Hematopoietic multipotent progenitor cell treated with erythropoietin and hydrocortisone succinate and interleukin-3 and kit ligand, for 15 days (in vitro differentiated cells): ENCODE measurements at places on chromosomes 6 and 20.
A peak's percentile ranks its signal among the peaks of the same experiment; 100 is the strongest.

DNA sequence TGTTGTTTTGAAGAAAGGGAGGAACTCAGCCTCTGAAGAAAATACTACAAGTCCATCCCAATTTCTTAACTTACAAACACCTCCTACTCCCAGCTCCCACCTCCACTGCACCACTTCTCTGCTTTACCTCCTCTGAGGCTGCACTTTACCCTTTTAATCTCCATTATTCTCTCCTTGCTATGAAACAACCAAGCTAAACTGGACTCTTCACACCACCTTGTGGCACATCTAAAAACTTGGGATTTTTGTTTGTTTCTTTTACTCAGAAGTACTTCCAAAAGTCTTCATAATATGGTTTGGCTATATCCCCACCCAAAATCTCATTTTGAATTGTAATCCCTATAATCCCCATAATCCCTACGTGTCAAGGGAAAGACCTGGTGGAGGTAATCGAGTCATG lies 142.2 kb downstream of the MOXD1 start:
- no peak for DNase-seq

DNA sequence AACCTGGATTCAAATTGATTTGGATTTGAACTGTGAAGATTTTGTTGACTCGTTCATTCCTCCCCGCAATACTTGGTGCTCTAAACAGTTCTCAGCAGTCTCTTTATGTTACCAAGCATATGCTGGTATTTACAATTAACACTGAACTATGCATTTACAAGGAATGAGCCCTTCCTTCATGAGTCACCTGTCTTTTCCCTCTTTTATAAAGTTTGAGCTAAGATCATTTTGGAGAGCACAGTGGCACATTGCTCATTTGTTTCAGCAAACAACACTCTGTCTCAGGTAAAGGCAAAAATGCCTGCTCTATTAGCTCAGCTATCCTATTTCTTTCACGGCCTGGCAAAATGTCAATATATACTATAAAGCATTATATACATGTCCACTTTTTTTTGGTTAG lies 285.4 kb downstream of the PHACTR1 start:
- no peak for DNase-seq

GRCh38 chr6:134170844-134171243 lies 118.4 kb upstream of the SLC2A12 start:
- no peak for DNase-seq

DNA sequence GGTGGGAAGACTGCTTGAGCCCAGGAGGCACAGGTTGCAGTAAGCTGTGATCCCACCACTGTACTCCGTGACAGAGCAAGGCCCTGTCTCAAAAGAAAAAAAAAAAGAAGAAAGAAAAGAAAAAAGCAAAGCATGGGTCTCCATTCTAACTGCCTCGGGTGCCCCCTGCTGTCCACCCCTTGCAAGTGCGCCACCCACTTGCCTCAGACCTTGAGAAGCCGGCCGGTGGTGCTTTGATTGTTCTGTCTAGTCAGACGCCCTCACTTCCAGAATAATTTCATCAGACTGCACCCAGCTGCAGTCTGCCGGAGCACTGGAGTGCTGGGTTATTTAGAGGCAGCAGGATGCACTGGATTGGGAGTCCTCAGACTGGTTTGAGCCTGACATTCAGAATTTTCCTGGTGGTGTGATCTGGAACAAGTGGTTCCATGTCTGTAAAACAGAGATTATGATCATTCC lies 17.6 kb upstream of the TM9SF4 start:
- DNase-seq = peak; percentile 62

DNA sequence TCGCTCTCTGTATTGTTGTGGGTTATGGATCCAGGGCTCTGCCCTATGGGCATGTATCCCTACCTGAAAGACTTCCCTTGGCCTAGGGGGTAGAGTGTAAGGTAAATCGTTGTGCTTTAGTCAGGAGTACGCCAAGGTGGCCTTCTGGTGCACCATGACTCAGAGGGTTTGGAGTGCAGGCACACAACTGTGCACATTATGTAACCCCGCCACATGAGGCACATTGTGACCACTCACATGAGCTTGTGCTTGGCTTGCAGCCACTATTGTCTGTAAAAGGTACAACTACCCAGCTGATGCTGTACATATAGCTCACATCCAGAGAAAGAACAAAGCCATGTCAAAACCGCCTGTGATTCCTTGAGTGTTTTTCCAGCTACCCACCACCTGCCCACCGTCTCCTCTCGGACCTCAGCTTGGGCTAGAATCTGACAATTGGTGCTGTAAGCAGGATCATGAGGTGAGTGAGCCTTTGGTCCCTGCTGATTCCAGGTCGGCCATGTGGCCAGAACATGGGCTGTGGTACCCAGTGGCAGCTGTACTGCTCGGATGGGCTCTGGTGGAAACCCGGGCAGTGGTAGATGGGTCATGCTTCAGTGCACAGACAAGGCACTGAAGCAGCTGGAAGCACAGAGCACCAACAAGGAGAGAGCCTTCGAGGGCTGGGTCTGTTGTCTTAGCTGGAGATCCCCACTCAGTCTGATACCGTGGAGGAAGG lies 33.8 kb downstream of the HDDC2 start:
- no peak for DNase-seq

DNA sequence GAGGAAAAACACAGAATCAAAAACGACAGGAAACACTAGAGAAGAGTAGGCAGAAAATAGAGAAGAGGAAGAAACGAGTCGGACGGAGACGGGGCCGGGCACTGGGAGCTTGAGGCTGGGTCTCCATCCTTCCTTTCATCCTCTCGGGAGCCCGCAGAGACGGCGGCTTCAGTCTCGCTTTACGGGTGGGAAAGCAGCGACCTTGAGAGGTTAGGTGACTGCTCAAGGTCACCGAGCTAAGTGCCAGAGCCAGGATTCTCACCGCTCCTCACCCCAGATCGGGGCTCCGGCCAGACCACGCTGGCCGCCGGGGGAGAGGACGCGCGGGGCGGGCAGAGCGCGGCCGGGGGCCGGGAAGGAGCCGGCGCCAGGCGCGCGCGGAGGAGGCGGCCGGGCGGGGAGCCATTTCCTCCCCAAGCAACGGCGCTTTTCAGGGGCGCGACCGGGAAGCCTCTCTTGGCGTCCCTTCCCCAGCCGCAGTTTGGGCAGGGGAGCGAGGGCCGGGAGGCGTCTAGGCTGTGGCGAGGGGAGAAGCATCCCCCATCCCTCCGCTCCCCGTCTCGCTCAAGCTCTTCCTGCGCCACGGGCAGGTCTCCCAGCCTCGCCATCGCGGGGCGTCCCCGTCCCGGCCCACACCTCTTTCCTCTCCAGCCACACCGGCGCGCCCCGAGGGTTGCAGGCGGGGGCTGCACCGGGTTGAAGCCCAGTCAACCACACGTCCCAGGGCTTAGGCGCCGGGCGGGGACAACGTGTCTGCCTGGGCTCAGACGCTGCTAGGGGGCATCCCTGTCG lies 24.1 kb upstream of the MAP3K7 start:
- DNase-seq = no peak

GRCh38 chr6:53735896-53736295 lies 58.9 kb upstream of the LRRC1 start:
- no peak for DNase-seq

GRCh38 chr6:166765234-166765541 lies 138.1 kb upstream of the RPS6KA2 start:
- DNase-seq = no peak

GRCh38 chr20:53028337-53029007 lies 56.3 kb downstream of the TSHZ2 start:
- DNase-seq = no peak

- no peak for DNase-seq
These were observed 19.2 kb downstream of the TREML4 start for GRCh38 chr6:41247288-41247865.

- DNase-seq = no peak
These were observed 12.4 kb downstream of the TFB1M start for GRCh38 chr6:155301867-155302266.

- DNase-seq = no peak
These were observed 127.8 kb downstream of the LRRC1 start for GRCh38 chr6:53922539-53922981.

- no peak for DNase-seq
These were observed 21.0 kb downstream of the JAG1 start for GRCh38 chr20:10652660-10653261.

- no peak for DNase-seq
These were observed 60.2 kb downstream of the GNAS-AS1 start for GRCh38 chr20:58790454-58790853.

DNA sequence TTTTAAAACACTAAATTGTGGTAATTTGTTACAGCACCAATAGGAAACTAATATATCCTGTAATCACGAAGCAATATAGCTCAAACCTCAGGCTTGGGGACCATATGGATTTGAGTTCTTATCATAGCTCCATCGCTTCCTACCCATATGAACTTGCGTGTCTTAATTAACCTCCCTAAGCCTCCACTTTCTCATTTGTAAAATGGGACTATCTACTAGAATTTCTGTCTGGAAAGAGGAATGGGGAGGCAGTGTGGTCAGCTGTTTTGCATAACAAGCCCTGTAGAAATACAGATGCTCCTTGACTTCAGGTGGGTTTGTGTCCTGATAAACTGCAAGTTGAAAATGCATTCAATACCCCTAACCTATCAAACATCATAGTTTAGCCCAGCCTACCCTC lies 17.1 kb downstream of the HLA-DOB start:
- DNase-seq = no peak

DNA sequence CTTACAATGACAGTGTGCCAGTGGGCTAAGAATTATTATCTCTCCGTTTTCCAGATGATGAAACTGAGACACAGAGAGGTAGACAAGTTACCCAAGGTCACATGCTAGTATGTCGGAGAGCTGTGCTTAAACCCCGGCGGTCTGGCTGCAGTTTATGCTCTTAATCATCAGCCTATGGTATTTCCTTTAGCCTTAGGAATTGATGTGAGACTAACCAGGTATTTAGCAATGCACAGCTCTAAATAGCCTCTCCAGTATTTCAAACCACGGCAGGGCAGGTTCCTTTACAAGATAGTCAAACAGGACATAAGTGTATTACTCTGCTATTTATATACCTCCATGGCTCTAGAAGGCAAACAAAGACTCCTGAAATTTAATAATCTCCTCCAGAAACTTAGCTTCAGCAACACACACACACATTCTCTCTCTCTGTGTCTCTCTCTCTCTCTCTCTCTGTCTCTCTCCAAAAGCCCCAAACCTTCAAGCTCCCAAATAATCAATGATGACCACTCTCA lies 142.0 kb upstream of the ZNF217 start:
- DNase-seq = no peak

DNA sequence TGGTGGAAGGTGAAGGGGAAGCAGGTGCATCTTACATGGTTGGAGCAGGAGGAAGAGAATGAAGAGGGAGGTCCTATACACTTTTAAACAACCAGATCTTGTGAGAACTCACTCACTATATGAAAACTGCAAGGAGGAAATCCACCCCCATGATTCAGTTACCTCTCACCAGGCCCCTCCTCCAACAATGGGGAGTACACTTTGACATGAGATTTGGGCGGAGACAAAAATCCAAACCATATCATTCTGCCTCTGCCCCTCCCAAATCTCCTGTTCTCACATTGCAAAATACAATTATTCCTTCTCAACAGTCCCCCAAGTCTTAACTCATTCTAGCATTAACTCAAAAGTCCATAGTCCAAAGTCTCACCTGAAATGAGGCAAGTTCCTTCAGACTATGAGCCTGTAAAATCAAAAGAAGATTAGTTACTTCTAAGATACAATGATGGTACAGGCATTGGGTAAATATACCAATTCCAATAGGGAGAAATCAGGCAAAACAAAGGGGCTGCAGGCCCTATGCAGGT lies 60.5 kb downstream of the EDN1 start:
- DNase-seq = no peak

DNA sequence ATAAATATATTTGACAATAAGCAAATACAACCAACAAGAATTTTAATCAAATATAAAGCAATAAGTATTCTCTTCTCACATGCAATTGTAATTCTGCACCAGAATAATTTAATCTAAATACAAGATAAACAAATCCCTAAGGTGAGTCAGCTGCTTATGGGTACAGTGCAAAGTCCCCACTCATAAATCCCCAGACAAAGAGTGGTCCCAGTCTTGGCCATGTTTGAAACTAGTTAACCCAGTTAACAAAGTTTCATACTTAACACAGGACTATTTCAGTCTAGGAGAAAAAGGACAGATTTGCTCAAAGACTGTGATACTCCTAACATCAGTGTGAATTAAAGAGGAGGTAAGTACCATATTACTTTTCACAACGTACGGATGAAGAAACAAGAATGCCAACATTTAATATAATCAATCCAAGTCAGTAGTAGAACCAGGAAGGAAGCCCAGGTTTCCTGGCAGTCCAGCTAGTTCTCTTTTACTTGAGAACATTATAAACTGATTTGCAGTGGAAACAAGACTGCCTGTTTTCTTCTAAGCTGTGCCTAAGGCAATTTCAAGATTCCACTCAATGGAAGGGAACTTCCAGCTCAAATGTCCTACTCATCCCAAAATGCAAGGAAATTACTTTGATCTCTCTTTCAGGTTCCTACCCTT lies 10.4 kb downstream of the SAMD3 start:
- no peak for DNase-seq

- DNase-seq = no peak
These were observed 92.6 kb downstream of the SNX5 start for GRCh38 chr20:17875981-17876385.

DNA sequence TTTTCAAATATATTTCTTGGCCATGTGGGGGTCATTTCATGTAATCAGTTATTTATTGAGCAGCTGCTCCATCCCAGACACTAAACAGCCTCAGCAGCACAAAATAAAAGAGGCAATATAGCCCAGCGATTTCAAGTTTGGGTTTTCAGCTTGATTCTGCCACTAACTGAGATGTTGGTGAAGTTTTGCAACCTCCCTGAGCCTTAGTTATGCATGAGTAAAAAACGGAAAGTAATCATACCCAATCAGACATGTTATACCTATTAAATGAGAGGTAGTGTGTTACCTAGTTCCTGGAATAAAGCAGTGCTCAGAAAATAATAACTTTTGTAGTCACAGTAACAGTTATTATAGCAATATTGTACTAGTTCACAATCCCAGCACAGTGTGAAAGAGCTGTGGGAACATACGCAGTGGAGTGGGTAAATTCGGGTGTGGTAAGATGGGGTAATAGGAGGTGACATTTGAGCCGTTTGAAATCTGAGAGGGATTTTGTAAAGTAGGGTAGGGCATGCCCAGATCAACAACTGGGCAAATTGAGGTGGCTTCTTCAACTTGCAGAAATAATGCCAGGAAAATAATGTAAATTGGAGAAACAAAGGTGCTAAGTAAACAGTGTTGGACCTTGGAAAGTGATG lies 1.5 kb downstream of the SLC9A8 start:
- DNase-seq = no peak

GRCh38 chr6:111265842-111266241 lies 178.5 kb downstream of the SLC16A10 start:
- peak; percentile 68 for DNase-seq

GRCh38 chr20:41619360-41620100 lies 1.4 kb upstream of the CHD6 start:
- DNase-seq = no peak

DNA sequence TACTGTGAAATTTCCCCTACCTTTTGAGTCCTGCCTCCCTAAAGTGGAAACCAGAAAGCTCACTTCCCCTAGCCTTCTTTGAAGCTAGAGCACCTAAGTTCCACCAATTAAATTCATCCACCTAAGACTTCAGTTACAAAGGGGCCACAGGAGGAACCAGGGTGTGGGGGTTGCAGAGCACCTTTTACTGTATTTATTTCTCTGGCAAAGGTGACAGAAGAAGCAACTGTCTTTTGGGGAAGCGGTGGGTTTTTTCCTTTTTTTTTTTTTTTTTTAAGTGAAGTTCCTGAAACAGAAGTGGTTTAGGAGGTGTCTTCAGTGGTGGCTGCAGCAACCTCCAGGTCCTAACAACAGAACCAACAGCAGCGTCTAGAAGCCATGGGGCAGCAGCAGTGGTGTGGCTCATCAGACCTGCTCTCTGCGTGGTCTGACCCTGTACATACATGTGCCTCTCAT lies 13.1 kb downstream of the PSMB9 start:
- no peak for DNase-seq

- DNase-seq = no peak
These were observed 38.9 kb downstream of the MAP3K7 start for GRCh38 chr6:90547991-90548390.
